ENCODE measurements at places on chromosomes 4 and X. TPM values are rescaled to one million over a fixed set of nuclear protein-coding genes. Genes with fewer than 3 reads are reported as not detected.

The DUX4 gene
- not detected for total RNA-seq

The ALB gene
- not detected for total RNA-seq

The UGT2B17 gene
- not detected for total RNA-seq

The TMSB15A gene
- 7.2 TPM for total RNA-seq

The F8A3 gene
- 0.77 TPM for total RNA-seq

The ERAS gene
- total RNA-seq: not detected

The GRPR gene
- total RNA-seq: under 0.01 TPM

The ITM2A gene
- 140 TPM for total RNA-seq

The MAGEA2 gene
- total RNA-seq: not detected

The EGF gene
- total RNA-seq: under 0.01 TPM

The DMRTC1 gene
- total RNA-seq: not detected
